ENCODE measurements at places on chromosomes 7 and 10.

DNA sequence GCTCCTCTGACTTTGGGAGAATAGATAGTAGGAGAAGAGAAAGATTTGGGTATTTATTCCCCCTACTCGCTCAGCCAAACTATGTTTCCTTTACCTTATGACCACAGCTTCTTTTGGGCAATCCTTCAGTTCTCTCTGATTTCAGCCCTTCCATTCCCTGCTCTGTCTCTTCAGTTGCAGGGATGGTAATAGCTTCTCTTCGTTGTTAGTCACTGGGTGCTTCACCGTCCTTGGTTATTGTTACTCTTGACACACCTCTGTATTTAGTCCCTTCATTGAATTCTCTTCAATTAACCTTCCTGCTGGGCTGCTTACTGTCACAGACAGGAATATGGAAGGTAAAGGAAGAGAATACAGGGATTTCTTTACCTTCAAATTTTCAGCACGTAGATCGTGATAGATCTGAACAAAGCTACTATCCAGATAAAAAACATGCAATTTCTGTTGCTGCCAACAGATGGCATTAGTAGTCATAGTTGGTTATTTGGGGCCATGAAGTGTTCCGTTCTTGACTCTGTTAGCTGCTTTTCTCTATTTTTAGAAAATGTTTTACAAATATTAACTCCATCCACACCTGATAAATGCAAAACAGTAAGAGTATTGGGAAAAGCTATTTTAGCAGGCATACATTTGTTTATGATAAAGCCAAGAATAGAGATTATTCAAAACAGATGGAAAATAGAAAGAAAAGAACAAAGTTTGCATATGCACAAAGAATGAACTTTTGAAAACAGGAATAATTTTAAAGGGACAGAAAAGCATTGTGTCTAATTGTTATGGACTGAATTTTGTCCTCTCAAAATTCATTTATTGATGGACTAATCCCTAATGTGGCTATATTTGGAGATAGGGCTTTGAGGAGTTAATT lies 14.0 kb upstream of the PTTG1IP2 start:
- DNase-seq, result no peak

- DNase-seq, result no peak
These were observed 246.1 kb downstream of the RPS24 start for GRCh38 chr10:78279756-78280155.

DNA sequence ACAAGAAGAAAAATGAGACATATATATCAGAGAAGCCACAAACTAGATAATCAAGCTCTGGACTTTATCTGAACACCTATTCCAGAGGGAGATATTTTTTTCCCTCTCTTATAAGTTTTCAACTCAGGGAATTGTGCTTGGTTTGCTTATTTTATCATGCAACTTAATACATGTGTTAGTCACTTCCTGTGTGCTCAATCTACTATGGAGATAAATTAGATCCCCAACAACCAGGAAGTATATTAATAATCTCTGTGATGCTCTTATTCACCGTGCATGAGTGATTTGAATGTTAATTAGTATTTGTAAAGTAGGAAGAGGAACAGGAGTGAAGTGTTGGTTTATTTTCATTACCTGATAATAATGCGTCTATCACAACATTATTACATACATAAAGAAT lies 38.8 kb upstream of the ZNF365 start:
- DNase-seq, result no peak

GRCh38 chr7:130426564-130426963 lies 14.3 kb downstream of the CEP41 start:
- DNase-seq, result no peak

DNA sequence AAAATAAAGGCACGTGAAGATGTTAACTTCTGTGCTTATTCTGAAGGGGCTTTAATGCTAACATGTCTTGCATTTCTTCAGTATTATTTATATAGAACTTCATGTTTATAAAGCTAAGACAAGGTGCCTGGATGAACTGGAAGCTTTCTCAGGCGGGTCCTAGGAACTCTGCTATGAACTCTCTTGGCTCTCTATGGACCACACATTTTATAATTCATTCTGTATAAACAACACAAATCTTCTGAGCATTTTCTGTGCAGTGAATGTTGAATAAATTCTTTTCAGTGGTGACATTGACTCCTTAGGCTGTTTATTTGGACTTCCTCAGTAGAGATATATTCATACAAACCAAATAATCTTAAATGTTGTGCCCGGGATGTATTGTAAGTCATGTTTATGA lies 79.6 kb downstream of the TRIL start:
- DNase-seq, result no peak

- no peak for DNase-seq
These were observed 208.6 kb downstream of the ZNF365 start for GRCh38 chr10:62582804-62583208.

DNA sequence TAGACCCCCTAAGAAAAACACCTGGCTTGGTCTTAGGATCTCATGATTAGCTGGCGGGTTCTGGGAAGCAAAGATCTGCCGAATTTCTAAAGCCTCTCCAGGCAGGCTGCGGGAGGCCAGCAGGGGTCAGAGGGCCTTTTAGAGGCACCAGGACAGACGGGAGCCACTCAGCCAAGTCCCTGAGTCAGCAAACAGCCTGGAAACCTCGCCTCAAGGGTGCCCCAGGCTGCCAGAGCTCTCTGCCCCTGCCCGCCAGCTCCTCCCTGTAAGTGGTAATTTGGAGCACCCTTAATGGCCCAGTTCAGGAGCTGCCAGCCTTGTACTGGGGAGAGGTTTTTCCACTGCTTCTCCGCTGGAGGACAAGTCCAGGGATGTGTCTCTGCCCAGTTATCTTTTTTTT lies 88.7 kb downstream of the HIP1 start:
- no peak for DNase-seq

DNA sequence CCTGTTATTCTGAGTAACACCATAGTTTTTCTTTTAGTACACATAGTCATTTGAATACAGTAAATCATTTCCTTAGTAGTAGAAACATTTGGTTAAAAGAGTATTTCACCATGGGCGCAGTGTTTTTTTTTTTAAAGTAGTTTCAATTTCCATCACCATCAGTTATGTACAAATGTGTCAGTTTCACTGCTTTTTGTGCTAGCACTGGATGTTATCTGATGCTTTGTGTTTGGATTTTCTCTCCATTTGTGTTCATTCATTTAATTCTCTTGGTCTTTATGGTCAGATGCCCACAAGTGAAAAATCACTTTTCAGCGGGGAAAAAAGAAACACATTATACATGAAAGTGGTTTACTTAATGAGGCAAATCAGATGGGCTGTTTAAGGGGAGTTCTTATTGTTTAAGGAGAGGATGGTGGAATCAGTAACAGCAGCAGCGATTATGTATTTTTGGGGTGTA lies 16.0 kb upstream of the HK1 start:
- DNase-seq, result no peak
